ENCODE measurements at places on chromosomes 6 and 20.
A peak's percentile ranks its signal among the peaks of the same experiment; 100 is the strongest.

- DNase-seq, result no peak
Measured at GRCh38 chr20:5703681-5704101, 46.5 kb upstream of the SHLD1 start.

- DNase-seq, result no peak
Measured at GRCh38 chr20:12211361-12211760, 293.7 kb downstream of the BTBD3 start.

GRCh38 chr6:111718990-111719389, 113.3 kb upstream of the TRAF3IP2 start:
- no peak for DNase-seq

DNA sequence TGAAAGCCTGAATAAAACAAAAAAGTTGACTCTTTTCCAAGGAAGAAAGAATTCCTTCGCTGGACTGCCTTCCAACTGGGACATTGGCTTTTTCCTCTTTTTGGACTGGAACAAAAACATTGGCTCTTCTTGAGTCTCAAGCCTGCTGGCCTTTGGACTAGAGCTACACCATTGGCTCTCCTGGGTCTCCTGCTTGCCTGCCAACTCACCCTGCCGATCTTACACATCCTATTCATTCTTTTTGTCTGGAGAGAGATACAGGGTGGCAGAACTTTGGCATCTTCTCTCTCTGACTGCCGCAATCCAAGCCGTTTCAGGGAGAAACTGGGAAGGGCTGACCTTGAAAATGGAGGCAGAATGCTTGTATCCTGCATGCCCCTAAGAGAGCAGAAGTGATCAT, 20.2 kb downstream of the DDO start:
- no peak for DNase-seq

- DNase-seq, result no peak
Measured at GRCh38 chr6:20400456-20401204, 1.0 kb upstream of the E2F3 start.

GRCh38 chr20:17795501-17796071, 95.8 kb downstream of the BANF2 start:
- DNase-seq, result no peak

DNA sequence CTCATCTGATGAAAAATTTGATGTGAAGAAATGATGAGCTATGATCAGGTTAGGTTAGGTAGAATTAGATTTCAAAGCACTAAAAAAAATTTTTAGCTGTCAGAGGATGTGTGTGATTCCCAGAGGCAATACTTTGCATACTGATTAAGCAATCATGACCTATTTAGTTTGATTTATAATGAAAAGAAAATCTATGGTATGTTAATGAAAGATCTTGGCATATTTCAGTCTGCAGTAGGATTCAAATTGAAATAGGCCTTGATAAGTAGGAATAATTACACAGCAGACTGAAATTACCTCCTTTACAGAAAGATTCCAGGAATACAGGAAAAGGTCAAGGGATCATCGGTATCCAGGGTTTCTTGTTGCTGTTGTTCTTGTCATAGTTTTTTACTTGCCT, 69.3 kb downstream of the HDDC2 start:
- DNase-seq, result no peak

DNA sequence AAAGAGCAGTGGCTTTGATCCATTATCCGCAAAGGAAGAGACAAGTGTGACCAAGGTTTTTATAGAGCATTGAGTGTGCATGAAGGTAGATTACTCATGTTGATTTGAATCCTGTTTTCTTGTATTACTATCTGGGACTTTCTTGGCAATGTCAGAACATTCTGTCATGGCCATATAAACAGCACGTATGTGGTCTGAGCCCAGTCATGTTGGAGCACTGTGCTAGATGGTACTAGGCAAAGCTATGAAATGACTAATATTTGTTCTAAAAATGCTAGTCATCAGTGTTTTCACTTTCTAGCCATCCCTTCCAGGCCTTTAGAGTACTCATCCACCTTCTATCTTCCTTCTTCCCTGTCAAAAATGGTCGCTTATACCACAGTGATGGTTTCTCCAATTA, 278.6 kb upstream of the FLRT3 start:
- no peak for DNase-seq

- DNase-seq, result peak; percentile 79
Measured at GRCh38 chr20:24917797-24918578, 31.1 kb upstream of the CST7 start.

GRCh38 chr6:25058441-25058840, 122.7 kb upstream of the RIPOR2 start:
- no peak for DNase-seq

- peak; percentile 48 for DNase-seq
Measured at GRCh38 chr6:43746613-43747102, 23.4 kb upstream of the VEGFA start.

GRCh38 chr6:4889701-4890100, 113.5 kb downstream of the CDYL start:
- DNase-seq, result no peak

GRCh38 chr6:24861934-24862333, 63.2 kb upstream of the ARMH2 start:
- no peak for DNase-seq

DNA sequence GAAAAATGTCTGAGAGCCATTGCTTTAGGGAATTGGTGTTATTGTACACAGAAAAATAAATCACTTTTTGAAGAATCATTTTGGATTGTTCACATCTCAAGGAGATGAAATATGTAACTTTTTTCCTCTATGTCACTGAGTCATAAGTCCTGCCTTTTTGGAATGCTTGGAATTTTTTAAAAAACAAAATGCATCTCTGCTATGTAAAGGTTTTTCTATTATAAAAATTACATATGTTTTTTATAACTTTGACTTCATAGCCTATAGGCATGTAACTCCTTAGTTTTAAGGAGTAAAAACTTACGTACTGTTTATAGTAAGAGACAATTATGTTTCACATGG, 8.7 kb downstream of the RNF144B start:
- DNase-seq, result no peak

DNA sequence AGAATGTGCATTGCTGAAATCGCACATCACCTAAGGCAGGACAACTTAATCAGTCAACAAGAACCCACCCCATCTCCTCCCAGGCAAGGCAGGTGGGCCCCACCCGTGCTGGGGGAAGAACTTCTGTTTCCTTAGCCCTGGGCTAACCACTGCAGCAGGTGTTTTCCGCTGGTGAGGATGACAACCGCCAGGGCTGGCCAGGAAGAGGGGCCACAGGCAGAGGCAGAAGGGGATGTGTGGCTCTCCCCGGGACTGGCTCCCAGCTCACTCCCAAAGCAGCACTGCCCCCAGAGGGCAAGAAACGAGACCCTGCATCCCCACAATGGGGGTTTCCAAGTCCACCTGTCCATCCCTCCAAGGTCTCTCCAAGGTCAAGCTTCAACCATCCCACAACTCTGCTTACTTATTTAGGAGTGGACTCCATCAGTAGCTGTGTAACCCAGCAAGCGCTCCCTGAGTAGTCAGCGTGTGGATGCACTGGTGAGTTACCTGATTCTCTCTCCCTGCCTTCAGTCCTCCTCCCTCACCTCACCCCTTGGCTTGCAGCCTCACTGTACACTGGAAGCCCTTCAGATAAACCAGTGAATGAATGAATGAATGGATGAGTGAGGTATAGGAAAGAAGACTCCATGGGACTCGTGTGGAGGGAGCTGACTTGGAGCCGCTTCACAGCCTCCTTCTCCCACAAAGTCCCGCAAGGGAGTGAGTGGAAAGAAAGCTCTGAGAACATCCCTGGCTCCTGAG, 168.2 kb upstream of the CST7 start:
- peak; percentile 42 for DNase-seq

- peak; percentile 25 for DNase-seq
Measured at GRCh38 chr20:24683676-24684075, 214.2 kb downstream of the SYNDIG1 start.

- DNase-seq, result no peak
Measured at GRCh38 chr20:48681873-48682426, 145.8 kb downstream of the PREX1 start.

DNA sequence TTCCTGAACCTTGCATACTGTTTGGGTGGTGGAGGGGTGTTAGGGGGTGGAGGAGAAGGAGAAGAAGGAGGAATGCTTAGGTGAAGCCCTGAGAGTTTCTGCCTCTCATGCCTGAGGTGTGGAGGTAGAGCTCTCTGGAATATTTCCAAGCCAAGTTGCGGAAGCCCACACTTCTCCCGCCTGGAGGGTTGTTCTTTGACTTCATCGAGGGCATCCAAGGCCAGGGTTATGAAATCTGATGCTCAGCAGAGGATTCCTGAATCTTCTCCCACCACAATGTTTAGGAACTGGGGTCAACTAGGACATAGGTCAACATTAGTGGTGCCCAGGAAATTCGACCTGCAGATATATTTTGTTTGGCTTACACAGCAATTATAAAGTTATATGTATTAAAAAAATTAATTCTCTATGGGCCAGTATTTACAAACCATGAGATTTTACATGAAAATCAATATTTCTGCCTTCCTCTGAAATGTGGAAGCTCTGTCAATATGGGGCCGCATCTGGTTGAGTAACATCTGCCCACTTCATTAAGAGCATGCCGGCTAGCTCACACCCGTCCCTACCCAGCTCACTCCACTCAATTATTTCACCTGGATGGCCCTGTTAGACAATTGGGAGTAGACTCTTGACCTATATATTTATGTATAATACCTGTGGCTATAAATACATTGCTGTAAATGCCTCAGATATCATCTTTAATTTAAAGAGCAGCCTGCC, 257.1 kb upstream of the ZFP64 start:
- DNase-seq, result no peak

GRCh38 chr6:6333501-6333900, 13.0 kb upstream of the F13A1 start:
- DNase-seq, result no peak

GRCh38 chr6:75643173-75643572, 41.5 kb downstream of the SENP6 start:
- no peak for DNase-seq

DNA sequence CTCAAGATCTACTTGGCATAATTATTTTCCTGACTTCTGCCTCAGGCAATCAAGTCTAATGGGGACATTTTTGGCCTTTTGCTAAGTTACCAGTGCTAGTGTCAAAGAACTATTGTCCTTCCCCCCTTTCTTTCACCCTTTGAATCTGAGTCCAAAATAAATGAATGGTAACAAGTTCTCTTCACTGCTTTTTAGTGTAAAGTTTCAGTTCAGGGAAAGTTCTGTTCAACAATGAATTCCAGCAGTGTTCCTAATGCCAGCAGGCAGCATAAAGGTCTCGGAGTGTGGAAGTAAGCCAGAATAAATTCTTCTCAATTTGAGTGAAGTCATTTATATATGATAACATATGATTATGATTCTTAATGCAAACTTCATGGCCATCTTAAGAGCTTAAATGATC, 20.8 kb upstream of the TSPYL1 start:
- DNase-seq, result no peak

GRCh38 chr6:34318499-34319470, 70.0 kb upstream of the SMIM29 start:
- no peak for DNase-seq

GRCh38 chr6:91926827-91927226, 1340.0 kb upstream of the MAP3K7 start:
- no peak for DNase-seq

GRCh38 chr6:163404825-163405265, 9.7 kb upstream of the QKI start:
- DNase-seq, result no peak

- DNase-seq, result no peak
Measured at GRCh38 chr20:34179637-34180360, 61.4 kb upstream of the ASIP start.

Measured in islet precursor cell (in vitro differentiated cells).